C1 segment of cervical spinal cord (tissue), 14 donors: ENCODE measurements at places on chromosomes 2 and 18.

GRCh38 chr18:70334728-70335329 lies 46.0 kb downstream of the SOCS6 start:
- DNase-seq = no peak

GRCh38 chr2:157830696-157831570 lies 45.2 kb downstream of the ACVR1 start:
- DNase-seq = no peak

- peak; percentile 80 for DNase-seq
Measured at GRCh38 chr18:35267161-35267651, 22.8 kb downstream of the ZSCAN30 start.

DNA sequence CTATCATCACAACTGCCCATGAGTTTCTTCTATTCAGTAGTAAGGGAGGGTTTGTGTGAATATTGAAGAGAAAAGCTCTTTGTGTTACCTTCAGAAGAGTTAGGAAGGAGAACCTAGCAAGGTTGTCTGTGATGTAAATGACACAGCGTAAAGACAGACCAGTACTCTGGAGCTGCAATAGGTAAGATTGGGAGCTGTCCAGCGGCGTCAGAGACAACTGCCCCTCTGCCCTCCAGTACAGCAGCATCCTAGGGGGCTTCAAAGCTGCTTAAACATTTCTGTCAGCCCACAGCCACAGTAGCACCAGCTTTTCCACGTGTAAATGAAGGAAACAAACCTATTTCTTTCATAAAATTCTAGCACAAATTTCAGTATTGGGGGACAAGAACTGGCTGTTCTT lies 34.5 kb downstream of the NYAP2 start:
- DNase-seq = no peak

DNA sequence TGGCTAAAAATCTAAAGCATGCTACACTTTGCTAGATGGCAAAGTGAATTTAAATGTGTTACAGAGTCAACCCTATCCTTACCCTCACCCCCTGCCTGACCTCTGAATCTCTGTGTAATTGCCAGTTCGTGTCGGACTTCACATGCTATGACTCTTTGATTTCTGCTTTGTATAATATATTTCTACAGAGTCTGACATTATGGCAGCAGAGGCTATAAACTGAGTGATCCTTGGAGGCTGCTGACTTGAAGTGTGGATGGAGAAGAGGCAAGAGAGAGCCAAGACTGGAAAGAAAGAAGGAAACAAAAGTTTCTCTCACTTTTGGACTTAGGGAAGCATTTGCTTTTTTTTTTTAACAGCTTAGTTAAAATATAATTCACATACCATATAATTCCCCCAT lies 89.9 kb upstream of the CYP26B1 start:
- DNase-seq = no peak

GRCh38 chr2:162462911-162463310 lies 119.0 kb downstream of the GCA start:
- DNase-seq = no peak

DNA sequence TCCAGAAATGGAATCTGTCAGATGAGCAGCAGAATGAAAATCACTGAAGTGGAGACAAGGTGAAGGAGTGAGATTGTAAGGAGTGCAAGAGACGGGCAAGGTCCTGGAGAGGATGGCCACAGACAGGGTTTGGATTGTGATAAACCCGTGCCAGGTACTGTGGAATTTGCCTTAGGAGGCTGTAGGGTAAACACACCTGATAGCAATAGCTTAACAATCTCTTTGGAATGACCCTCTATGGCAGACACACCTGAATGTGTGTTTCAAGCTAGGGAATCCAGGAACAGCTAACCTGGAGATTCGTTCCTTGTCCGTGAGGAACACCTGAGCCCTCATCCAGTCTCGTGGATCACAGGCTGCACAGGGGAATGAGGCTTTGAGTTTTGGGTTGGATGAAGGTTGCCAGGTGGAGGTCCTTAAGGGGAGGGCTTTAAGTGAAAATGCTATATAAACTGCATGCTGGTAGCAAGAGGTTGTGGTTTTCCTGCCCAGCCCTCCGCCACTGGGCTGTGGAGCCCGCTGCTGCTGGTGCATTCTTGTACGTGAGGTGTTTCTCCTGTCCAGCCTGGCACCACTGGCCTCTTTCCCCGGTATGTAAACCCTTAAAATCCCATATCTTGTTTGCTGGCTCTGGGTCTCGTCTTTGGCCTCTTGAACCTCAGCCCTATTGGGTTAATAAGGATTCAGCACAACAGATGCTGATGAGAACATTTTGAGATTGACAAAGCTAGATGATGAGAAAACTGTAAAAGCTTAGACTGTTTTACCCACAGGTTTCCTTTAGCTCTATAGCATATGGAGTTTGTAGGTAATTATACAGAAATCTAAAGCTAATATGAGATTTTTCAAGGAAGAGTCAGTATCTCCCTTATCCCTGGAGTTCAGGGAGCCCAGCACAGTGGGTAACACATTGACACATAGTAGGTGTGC lies 117.9 kb downstream of the ARHGAP15 start:
- no peak for DNase-seq

GRCh38 chr2:43370705-43371104 lies 144.3 kb upstream of the ZFP36L2 start:
- DNase-seq = no peak

DNA sequence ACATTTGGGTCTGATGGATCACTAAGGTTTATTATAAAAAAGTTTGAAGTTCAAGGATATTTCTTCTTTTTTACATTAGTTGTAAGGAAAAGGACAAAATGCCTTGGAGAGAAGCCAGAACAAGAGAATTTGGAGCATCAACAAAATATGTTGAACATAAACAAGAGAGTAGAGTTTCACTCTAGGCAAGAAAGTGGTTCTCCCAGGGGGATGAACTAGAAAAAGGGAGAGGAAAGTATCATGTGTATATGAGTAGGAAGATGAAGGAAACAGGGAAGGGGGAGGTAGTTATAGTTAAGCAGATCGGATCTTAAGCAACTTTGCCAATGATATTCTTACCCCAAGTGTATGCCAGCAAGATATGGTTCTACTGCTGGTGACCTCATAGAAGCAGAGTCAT lies 63.8 kb upstream of the GALNT3 start:
- DNase-seq = no peak

DNA sequence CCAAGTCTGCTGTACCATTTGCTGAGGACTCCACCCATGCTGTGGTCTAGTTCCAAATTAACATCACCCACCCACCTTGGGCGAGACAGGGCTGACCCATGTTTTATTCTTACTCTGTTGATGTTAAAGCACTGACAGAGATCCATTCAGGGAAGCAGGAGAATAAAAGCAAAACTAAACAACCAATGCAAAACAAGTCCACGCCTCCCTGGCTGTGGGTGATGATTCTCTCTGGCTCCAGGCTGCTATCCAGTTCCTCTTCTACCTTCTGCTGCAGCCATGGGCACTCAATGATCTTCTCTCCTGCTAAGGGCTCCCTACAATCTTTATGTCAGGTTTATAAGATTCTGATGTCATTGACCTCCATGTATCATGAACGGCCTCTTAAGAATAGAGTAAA lies 786.6 kb upstream of the ID2 start:
- DNase-seq = no peak

- no peak for DNase-seq
Measured at GRCh38 chr2:104120171-104120570, 733.7 kb upstream of the POU3F3 start.

GRCh38 chr2:148244593-148245292 lies 223.9 kb downstream of the MBD5 start:
- no peak for DNase-seq

DNA sequence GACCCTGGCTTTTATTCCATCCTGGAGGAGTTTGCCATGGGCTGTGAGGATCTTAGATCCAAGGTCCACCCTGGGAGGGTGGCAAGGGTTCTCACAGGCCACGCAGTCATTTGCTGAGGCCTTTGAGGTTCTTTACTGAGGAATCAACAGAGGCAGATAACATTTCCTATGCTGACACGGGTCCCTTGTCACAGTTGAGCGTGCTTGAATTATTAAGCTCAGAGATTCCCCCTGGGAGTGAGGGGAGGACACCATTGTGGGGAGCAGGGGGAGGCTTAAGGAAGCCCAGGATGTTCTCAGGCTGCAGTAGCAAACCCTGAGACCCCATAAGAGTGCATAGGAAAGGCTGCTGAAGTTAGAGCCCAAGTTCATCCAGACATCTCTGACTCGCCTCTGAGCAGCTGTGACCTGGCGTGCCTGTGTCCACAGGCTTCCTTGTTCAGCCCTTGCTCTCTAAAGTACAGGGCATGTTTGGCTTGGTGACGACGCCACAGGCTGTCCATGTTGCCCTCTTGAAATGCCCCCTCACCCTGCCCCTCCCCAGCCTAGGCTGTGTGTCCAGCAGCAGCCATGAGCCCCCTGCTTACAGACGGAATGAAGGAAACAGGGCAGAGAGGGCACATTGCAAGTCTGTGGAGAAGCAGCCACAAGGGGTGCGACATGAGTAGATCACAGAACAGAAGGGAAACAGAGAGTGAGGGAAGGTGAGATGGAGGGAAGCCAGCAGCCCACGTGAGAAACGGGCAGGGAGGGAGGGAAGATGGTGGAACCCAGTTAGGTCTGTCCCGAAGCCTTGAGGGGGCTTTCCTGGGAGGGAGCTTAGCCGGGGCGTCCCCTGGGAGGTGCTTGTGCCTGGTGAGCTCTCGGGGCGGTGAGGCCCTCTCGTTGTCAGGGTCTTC lies 34.0 kb downstream of the NAPG start:
- DNase-seq = no peak

DNA sequence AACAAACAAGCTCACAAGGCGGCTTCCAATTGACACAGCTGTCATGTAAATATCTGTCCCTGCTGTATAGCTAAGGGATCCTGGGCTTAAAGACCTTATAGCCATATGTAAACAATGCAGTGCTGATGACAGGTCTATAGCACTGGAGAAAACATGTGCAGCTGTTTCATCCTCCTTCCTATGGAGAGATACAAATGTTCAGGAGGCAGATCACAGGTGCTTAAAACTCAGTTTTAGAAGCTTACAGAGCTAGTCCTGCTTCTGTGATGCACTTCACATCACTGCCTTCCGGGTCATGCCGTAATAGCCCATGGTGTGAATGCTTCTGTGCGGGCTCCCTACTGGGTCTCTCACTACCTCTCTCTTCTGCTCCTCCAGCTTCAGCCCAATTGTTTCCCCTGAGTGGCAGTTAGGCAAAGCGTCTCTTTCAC lies 262.4 kb upstream of the CHST9 start:
- no peak for DNase-seq

GRCh38 chr2:126884861-126885750 lies 13.6 kb upstream of the TEX51 start:
- DNase-seq = no peak

GRCh38 chr18:68733707-68734106 lies 18.8 kb upstream of the TMX3 start:
- DNase-seq = no peak

DNA sequence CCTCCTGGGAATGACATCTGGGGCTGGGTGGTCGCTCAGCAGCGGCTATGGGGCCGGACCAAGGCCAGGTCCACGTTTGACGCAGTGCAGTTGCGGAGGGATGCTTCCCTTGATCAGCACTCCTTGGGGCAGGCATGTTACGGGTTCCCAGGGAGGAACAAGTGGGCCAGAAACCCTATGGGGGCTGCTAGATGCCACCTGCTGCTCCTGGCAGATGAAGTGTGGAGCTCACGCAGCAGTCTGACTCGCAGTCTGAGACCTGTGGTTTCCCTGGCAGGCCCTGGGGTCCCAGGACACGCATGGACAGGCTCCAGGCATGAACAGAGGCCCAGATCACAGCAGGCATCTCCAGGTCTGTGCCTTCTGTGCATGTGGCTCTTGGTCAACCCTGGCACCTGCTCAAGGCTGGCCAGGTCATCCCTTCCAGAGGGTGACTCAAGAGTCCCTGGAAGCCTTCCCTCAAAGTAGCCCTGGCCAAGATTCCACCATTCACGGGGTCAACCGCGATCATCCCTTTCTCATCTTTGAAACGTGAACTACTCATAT lies 20.0 kb downstream of the KCNF1 start:
- DNase-seq = peak; percentile 10

GRCh38 chr2:69827796-69828540 lies 1.5 kb upstream of the GMCL1 start:
- DNase-seq = no peak

DNA sequence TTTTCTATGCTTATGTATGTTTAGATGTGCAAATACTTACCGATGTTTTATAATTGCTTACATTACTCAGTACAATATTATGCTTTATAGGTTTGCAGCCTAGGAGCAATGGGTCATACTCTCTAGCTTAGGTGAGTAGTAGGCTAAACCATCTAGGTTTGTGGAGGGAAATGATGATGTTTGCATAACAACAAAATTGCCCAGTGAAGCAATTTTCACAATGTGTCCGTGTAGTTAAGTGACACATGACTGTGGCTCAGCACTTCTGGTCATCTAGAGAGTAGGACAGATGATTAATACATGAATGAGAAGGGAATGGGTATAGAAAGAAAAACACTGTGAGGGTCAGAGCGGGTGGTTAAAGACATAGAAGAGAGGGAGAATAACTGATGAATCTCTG lies 2116.2 kb upstream of the PIK3C3 start:
- no peak for DNase-seq

GRCh38 chr2:6370753-6371551 lies 494.8 kb downstream of the CMPK2 start:
- no peak for DNase-seq

DNA sequence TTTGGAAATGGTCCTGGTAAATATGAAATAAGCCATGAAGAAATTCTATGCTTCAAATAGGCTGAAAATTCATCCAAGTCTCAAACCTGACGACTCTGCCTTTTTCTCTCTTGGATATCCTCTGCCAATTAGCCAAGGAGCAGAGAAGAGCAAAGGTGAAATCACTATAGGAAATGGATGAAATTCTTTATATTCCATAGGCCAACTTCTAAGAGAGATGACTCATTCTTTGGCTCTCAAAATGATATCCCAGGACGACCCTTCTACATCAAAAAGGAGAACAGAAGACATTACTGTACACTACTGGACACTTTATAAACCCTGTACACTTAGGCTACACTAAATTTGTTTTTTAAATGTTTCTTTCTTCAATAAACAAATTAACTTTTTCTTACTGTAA lies 22.7 kb downstream of the PDE1A start:
- DNase-seq = no peak

DNA sequence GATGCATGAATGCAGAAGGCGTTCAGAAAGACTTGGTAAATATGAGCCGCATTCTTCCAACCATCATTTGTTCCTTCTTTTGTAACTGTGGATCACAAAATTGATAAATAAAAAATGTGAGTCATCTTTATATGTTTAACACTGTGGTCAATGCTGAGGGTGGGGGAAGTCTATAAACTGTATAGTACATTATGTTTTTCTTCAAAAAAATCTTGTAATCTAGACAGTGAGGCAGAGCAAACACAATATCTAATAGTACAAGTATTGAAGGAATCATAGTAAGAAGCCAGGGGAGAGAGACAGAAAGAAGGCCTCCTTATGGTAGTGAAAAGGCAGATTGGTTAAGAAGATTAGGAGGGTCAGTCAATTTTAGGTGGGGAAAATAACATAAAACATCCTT lies 30.7 kb upstream of the CALCRL start:
- DNase-seq = no peak

GRCh38 chr2:109067631-109068125 lies 61.3 kb upstream of the SH3RF3 start:
- DNase-seq = no peak
